Naive thymus-derived CD4-positive, alpha-beta T cell (primary cell): ENCODE measurements at places on chromosomes 5 and 9. TPM values are rescaled to one million over a fixed set of nuclear protein-coding genes. Genes with fewer than 3 reads are reported as not detected.

CCL27 gene
- not detected for total RNA-seq

GRCh38 chr5:8685704-8686103 is 816.8 kb downstream of the MTRR start:
- DNase-seq, result no peak

- DNase-seq, result no peak
Observed at GRCh38 chr5:132420706-132421272, 51.3 kb downstream of the SLC22A5 start.

DNA sequence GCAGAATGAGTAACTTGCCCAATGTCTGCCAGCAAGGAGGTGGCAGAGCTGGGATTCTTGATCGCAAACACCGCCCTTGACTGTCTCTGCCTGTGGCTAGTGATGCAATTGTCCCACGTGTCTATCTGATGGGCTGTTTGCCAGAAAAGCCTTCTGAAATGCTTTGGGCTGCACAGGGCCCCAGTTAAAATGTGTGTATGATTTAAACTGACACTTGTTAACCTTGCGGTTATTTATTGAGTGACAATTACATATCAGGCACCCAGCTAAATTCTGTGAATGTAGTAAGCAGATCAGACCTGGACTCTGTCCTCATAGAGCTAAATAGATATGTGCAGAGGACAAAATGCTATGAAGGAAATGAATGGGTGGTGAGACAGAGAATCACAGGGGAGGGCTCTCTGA is 11.6 kb upstream of the IL12B start:
- DNase-seq, result no peak

NIM1K gene
- 0.61 TPM for total RNA-seq

PTGES gene
- total RNA-seq, result not detected

DNA sequence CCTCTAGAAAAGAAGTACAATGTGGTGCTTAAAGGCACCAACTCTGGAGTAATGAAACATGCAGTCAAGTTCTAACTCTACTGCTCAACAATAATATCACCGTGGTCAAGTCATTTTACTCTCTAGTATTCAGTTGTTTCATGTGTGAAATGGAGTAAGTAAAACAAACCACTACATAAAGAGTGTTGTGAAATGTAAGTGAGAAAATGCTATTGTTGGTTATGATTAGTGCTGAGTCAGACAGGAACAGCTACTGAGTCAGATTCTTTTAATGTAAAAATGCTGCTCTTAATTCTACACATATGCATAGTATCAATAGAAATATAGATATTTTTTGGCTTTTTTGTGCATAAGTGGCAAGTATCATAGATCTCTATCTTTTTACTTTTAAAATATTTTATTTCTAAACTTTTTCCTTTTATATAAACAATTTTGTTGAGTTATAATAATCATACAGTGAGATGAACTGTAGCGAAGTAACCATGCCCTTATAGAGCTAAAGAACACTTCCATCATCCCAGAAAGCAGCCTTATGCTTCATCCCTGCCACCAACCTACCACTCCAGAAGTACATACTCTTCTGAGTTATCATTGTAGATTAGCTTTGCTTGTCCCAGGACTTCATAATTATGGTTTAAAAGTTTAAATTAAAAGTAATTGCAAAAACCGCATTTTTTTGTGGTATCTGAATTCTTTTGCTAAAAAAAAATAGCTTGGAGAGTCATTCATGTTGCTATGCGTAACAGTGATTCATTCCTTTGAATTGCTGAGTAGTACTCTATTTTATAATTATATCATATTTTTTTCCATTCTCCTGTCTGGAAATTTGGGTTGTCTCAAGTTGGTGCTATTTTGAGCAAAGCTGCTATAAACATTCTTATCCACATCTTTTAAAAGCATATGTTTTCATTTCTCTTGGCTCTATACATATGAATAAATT is 548.2 kb upstream of the CLINT1 start:
- no peak for DNase-seq

ZNF367 gene
- total RNA-seq, result 5.5 TPM

GRCh38 chr9:22454016-22454415 is 7.4 kb downstream of the DMRTA1 start:
- no peak for DNase-seq

GRCh38 chr9:69945671-69946141 is 97.9 kb upstream of the MAMDC2 start:
- no peak for DNase-seq

GRCh38 chr5:123947797-123948196 is 435.8 kb downstream of the CSNK1G3 start:
- DNase-seq, result no peak

GRCh38 chr9:120983259-120983837 is 56.8 kb upstream of the TRAF1 start:
- no peak for DNase-seq

ORM2 gene
- not detected for total RNA-seq

DNA sequence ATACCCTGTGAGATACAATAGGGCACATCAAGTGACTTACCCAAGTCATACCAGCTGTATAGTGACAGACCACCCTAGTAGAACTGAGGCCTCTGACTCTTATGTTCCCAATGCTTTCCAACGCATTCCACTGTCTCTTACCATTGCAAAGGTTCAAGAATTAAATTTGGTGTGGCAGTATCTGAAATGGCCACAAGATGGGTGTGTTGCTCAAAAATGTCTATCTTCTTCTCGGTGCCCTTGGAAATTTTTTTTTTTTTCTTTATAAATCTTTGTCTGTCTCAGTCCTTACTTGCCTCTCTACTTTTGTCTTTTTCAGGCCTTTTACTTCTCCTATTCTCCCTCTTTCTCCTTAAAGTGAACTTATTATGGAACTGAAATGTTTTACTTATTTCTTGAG is 48.4 kb downstream of the GPR21 start:
- no peak for DNase-seq

DNA sequence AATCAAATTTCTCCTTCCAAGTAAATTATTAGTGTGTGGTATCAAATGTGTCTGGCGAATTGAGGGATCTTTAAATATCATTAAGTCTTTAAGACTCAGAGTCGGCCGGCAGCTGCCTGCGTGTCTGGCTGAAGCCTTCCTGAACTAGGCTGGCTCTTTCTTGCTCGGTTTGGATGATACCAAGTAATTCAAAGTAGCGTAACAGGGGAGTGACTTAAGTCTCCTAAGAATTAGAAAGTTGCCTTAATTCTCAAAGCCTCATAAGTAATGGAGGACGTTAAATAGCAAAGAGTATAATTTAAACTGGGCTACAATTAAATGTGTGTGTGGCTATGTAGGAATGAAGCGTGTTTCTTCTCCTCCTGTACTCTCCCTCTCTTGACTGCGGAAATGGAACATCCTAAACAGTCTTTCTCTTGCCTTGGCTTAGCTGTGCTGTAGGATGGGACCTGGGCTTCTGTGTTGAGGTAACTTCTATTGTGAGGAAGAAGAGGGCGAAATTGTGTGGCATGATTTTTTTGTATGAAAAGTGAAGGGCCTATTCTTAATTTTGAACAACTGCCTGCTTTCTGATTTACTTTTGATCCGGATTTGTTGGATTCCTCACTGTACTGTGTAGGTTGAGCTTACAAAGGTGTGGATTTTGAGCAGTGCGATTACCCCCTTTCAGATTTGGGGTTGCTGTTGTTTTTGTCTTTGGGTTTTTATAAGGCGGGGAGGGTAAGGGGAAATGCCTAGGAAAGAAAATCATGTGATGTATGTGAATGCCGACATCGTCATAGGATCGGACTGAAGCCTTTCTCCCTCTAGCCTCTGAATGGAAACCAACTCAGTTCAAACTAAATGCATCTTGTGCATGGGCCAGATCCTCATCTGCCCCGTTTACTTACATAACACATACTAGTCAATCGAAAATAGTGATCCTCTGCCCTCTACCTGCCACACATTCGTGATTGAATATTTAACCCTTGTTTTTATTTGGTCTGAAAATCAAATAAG is 29.9 kb downstream of the CPEB4 start:
- DNase-seq, result peak; percentile 75

- DNase-seq, result no peak
Observed at GRCh38 chr5:157959370-157959769, 100.4 kb upstream of the CLINT1 start.
